ENCODE measurements at places on chromosomes 1 and 21. TPM values are rescaled to one million over a fixed set of nuclear protein-coding genes. Genes with fewer than 3 reads are reported as not detected.

TNFSF18 gene
- total RNA-seq, result 0.22 TPM

FMO3 gene
- total RNA-seq, result not detected

TRIM67 gene
- total RNA-seq, result not detected

PRDM16 gene
- 0.66 TPM for total RNA-seq

CTH gene
- total RNA-seq, result 4.9 TPM

SLAMF1 gene
- not detected for total RNA-seq

PDPN gene
- total RNA-seq, result 1.5 TPM
